ENCODE measurements at places on chromosomes 4 and X.

GRCh38 chr4:76723924-76724323, 174.0 kb downstream of the SOWAHB start:
- peak; percentile 53 for DNase-seq

GRCh38 chr4:122978109-122978508, 55.7 kb upstream of the NUDT6 start:
- no peak for DNase-seq

DNA sequence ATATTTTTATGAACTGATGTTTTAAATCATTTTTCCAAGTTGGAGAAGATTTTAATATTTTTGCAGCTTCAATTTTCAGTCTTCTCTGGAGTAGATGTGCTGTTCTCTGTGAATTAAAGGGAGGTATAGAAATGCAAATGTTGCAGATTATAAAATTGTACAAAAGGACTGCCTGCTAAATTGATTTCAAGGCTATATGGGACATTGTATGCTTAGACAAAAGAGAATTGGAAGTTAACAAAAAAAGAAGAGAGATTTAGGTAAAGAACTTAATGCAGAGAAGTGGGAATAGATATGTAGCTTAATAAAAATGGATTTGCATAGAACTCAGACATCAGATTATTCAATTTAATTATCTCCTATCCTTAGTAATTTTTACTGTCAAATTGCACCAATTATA, 403.3 kb downstream of the ZIC3 start:
- no peak for DNase-seq

DNA sequence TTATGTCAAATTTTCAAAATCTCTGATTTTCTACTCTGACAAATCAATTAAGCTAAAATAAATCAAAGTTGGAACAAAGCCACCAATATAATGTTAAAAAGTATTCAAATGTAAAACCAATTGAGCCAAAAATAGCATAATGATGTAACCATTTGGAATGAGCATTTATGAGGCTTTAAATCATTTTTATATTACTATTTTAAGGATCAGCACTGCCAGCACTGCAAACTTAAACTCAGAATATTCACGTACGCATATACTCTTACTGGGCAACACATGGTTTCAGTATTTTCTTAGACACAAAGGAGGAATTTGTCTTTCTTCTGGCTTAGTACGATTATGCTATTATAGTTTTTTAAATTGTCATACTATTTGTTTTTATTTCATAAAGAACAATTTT, 52.2 kb downstream of the AFAP1 start:
- no peak for DNase-seq

- DNase-seq = no peak
These were observed 1.6 kb downstream of the NHS start for GRCh38 chrX:17376431-17377077.

- DNase-seq = no peak
These were observed 113.1 kb upstream of the VCX2 start for GRCh38 chrX:8284131-8284530.

GRCh38 chr4:144355811-144356757, 215.6 kb upstream of the GYPA start:
- no peak for DNase-seq

- DNase-seq = no peak
These were observed 99.2 kb downstream of the DOCK11 start for GRCh38 chrX:118594697-118595420.

DNA sequence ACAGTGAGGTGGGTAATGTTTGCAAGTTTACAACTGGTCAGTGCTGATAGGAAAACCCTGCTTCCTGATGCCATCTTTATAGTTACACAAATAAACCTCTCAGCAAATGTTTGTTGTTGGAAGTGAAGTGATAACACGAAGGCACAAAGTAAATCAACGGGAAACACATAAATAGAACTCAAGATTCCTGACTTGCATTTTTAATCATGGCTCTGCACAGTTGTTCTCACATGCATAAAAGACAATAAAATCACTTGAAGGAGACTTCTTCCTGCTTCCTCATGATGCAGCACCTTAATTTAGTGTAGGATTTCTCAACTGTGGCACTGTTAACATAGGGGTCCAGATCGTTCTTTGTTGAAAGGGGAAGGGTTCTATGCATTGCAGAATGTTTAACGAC, 907.7 kb downstream of the RAB28 start:
- DNase-seq = no peak
